SW 1271 (cell line): ENCODE measurements at places on chromosomes 7 and 10.

DNA sequence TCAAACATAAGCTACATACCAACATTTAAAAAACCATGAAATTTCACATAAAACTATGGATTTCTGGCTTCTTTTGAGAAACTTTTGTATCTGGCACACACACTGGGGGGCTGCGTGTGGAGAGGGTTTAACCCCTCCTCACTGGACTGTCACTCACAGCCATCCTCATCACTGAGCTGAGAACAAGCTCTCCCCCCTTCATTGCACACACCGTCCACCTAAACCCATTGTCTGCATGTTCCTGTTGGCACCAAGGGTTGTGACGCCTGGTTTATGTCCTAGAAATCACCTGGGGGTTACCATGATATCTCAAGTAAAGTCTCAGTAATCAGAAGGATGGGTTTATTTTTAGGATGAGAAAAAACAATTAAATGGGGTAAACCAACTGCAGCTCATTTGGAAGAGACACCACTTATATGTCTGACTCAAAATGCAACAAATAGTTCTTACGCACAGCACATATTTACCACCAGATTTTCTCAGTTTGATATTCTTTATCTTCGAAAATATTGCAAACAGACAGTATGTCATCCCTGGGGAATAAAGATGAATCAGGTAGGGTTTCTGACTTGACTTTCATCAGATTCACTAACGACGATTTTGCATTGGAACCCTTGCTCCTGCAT lies 218.5 kb upstream of the KLF6 start:
- no peak for DNase-seq

DNA sequence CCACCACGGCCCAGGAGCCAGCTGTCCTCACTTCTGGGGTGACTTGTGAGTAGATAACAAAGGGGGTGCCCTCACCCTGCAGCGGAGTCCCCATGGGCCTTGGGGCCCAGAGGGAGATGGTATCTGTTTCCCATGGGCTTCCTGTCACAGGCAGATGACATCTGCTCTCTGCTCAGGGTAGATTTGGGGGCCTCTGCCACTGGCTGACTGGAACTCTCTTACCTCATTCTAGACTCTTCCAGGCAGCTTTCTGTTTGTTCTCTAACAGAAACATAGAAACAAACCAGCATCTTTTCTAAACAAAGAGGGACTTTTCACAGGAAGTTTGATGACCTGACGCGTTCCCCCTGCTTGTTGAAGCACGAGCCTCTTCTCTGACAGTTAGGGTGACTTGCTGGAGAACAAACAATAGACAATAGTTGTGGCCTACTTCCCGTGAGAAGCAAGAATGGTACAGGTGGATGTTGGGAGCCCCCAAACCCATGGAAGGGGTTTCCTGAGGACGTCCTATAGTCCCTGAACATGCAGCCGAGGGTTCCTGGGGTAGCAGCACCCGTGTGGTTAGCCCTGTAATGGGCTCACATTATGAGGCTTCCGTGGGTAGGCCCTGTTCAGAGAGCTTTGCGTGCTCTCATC lies 61.6 kb downstream of the GRK5 start:
- no peak for DNase-seq

- DNase-seq = no peak
These were observed 264.4 kb downstream of the SORCS1 start for GRCh38 chr10:106900016-106900652.

- DNase-seq = no peak
These were observed 17.5 kb downstream of the TUBAL3 start for GRCh38 chr10:5387169-5387568.

- no peak for DNase-seq
These were observed 67.3 kb downstream of the SGMS1 start for GRCh38 chr10:50556237-50557120.

GRCh38 chr7:123682690-123683089 lies 27.0 kb downstream of the LMOD2 start:
- peak; percentile 61 for DNase-seq

DNA sequence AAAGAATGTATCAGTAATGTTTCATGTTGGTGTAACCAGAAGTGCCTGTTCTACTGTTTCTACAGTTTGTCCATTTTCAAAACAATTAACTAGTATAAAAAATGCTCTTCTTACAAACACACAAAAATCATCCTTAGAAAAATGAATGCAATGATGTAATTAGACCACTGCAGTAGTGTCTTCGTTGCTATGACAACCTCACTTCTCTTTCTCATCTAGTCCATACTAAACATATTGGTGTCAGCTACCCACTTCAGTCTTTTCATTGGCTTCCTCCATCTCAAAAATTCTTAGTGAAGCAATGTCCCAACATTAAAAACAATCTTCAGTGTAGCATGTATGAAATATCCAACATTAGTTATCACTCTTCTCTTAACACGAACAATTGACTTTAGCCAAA lies 1265.8 kb downstream of the REEP3 start:
- no peak for DNase-seq

DNA sequence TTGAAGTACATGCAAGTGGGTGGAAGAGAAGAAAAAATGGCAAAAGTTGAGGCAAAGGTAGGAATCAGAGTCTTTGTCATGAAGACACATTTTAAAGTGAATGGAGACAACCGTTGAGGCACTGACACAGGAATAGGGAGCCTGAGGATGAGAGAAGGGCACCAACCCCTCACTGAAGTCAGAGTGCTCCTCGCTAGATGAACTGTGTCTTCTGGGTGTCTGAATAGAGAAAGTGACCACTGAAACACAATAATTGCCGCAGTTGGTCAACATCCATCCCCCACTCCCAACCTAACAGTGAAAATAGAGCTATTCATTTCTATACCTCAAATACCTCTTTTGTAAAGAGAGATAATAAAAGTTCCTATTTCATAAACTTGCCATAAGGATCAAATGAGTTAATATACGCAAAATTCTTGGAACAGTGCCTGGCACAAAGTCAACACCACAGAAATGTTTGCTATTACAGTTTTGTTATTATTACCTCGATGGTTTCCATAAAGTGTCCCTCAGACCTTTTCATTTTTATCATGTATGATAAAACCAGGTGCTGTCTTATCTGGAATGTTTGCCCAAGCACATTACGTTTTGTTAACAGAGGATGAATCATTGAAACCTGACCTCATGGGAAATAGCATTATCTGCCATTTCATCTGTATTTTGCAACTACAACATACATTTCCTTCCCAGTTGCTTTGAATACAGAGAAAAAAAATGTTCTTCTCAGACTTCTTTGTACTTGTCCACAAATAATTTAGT lies 61.8 kb upstream of the SP4 start:
- peak; percentile 50 for DNase-seq

GRCh38 chr7:150924369-150924781 lies 53.7 kb downstream of the KCNH2 start:
- no peak for DNase-seq

DNA sequence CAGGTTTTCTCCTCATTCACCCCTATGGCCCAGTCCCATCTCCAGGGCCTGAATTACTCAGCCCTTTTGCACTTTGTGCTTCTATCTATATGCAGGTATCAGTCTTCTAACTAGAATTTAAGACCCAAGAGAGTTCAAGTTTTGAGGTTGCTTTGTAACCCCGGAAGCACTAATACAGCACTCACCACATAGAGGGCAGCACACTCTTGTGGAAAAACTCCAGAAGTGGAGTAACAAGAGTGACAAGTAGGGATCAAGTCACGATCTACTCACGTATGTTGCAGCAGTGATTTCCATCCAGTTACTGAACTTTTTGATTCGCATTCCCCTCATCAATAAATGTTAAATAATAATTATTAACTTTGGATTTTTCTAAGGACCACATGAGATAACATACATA lies 151.0 kb downstream of the CHCHD3 start:
- DNase-seq = no peak

- no peak for DNase-seq
These were observed 639.5 kb downstream of the LRMDA start for GRCh38 chr10:76070916-76071315.

DNA sequence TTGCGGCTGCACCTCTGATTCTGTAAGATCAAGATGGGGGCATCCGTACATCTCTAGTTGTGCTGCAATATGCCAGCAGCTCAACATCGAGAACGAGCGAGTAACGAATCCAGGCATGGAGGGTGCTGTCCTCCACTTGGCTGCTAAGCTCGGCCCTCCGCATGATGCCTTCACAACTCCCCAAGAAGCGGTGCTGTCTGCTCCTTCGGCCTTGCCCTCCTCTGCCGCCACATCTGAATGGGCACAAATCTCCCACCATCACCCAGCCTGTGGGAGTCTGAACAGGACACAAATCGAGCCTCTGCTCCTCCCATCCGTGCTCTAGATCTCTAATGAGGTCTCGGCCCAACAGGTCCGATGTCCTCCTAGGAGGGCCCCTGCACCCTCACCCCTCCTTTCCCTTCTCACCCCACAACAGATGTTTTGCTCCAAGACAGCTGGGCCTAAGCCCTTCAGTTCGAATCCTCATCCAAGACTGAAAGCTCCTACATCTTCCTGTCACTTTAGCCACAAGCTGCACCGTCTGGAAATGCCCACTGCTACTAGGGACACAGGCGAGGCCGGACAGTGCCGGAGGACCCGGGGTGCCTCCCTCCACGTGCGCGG lies 86.7 kb downstream of the ZNF33B start:
- no peak for DNase-seq

- no peak for DNase-seq
These were observed 749.1 kb upstream of the POT1 start for GRCh38 chr7:125678771-125679170.

GRCh38 chr7:154856733-154857132 lies 146.2 kb downstream of the PAXIP1 start:
- DNase-seq = no peak

GRCh38 chr10:29962166-29962850 lies 97.1 kb downstream of the JCAD start:
- no peak for DNase-seq

GRCh38 chr10:110944792-110945396 lies 25.5 kb downstream of the SHOC2 start:
- no peak for DNase-seq

- DNase-seq = no peak
These were observed 108.7 kb downstream of the SEMA3D start for GRCh38 chr7:85078181-85078580.

DNA sequence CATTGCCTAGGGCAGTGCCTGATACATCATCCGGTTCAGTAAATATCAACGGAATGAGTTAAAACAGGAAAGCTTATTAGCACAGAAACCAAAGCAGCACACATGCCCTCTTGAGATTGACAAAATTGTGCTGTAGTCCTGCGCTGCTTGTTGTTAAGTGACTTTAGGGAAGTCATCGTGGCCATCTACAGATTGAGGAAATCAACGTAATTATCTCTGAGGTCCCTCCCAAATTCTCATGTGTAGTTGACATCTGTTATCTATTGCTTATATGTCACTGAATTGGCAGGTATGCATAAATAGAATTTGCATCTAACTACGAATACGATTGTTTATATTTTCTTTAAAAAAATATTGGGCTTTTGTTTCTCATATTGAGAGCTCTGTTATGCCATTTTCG lies 3.5 kb upstream of the GNB2 start:
- no peak for DNase-seq

DNA sequence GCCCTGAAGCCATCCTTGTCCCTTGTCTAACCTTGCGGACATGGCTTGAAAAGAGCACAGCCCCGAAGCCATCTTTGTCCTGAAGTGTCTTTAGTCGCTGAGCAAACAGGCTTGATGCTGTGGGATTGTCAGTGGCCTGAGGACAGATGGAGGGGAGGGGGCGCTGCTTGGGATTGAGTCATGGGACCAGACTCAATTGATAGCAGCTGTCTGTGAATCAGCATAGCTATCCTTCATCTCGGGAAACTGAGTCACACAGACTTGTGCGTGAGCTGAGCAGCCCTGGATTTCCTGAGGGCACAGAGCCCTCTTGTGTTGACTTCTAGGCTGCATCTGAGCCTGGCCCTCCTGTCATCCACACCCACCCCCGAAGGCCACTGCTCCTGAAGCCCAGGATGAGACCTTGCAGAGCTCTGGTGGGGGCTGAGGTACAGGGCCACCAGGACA lies 14.4 kb downstream of the MYO1G start:
- peak; percentile 22 for DNase-seq

DNA sequence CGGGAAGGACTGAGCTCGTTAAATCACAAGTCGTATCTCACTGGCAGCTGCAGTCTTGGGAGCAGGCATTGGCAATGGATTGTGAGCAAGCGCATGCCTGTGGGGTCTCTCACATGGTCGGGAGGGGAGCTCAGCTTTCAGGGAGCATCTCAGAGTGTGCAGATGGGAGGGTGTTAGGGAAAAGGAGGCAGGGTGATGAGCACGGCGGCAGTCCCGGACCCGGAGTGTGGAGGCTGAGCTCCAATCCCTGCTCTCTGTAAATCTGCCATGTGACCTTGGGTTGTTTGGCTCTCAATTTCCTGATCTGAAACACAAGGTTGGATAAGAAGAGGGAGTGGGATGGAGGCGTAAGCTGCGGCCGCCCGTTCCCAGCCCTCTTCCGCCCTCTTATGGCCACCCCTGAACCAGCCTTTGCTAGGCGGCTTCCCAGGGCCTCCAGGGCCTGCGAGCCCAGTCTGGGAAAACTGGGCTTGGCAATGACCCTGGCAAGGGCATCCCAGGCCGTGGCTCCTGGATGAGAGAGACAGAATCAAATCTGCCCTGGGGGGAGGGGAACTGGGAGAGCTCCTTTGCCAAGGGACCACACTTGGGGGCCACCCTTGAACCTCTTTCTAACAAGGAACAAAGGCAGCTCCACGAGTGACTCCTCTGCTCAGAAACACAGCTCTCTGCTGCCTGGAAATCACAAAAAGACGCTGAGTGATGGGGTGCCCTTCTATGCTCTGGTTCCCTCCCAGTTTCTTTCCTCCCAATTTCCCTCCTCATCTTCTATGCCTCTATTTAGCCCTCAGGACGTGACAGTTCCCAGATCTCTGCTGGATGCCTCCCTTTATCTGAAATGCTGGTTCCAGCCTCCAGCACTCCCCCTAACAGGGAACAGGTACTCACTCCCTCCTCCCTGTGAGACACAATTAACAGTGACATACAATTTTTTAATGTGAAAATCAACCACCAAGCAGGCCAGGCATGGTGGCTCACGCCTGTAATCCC lies 41.7 kb upstream of the LOXL4 start:
- peak; percentile 2 for DNase-seq

- DNase-seq = no peak
These were observed 85.0 kb downstream of the ZMIZ1 start for GRCh38 chr10:79153745-79154144.

- DNase-seq = no peak
These were observed 393.2 kb downstream of the PTPRN2 start for GRCh38 chr7:158194365-158194900.
